ENCODE measurements at places on chromosomes 2 and 18.

DNA sequence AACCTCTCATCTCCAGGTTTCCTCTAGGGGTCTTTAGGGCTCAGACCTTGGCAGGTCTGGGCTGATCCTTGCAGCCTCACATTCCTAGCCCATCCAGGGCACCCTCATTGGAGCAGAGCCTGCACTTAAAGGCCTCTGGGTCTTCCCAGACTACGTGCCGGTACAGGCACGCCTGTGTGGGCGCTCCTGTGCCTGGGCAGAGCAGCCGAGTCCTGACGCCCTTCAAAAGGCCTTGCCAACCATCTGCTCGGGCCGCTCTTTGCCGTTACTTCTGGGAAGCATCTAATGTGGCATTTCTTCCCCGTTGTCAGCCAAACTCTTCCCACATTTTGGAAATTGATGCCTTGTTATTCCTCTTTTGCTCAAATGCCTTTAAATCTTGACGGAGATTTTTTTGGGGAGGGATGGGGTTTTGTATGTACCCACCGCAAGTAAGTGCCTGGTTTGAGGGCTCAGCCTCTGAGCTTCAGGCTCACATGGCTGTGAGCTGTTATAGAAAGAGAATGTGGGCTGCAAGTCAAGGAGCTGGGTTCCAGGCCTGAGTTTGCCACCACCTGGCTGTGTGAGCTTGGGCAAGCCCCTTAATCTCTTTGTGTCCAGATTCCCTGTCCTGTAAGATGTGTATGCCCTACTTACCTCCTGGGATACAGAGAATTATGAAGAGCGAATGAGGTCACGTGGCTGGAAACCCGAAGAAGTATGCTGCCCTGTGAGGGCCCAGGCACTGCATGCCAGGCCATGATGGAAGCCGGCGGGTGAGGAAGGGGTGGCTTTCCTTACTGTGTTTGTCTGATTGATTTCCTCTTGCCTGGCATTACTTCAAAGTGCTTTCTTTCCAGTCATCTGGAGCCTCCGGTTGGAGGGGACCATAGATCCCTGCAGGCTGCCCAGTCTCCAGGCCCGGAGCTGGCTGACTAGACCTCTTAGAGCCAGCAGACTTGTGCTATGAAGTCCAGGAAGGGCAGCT, 20.6 kb downstream of the EHD3 start:
- no peak for DNase-seq

DNA sequence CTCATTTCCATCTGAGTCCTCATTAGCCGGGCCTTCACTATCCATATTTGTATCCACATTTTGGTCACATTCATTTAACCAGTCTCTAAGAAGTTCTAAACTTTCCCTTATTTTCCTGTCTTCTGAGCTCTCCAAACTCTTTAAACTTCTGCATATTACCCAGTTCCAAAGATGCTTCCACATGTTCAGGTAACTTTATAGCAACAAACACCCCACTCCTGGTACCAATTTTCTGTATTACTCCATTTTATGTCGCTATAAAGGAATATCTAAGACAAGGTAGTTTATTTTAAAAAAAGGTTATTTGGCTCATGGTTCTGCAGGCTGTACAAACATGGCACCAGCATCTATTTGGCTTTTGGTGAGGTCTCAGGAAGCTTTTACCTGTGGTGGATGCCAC, 38.8 kb upstream of the AGFG1 start:
- no peak for DNase-seq

- DNase-seq, result no peak
Observed at GRCh38 chr2:73103018-73103542, 9.7 kb downstream of the RAB11FIP5 start.

DNA sequence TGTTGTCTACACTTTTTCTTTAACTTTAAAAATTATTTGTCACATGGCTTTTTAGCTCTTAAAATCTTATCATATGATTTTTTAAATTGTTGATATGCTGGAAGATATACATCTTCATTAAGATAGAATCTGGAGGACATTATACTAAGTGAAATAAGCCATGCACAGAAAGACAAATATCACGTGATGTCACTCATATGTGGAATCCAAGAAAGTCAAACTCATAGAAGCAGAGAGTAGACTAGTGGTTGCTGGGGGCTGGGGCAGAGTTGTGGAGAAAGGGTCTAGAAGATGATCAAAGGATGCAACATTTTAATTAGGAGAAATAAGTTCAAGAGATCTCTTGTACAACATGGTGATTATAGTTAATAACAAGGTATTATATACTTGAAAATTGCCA, 280.9 kb downstream of the GULP1 start:
- no peak for DNase-seq

- DNase-seq, result no peak
Observed at GRCh38 chr2:214934006-214934405, 124.5 kb upstream of the BARD1 start.
